ENCODE measurements at places on chromosomes 1 and 21. TPM values are rescaled to one million over a fixed set of nuclear protein-coding genes. Genes with fewer than 3 reads are reported as not detected.

DNA sequence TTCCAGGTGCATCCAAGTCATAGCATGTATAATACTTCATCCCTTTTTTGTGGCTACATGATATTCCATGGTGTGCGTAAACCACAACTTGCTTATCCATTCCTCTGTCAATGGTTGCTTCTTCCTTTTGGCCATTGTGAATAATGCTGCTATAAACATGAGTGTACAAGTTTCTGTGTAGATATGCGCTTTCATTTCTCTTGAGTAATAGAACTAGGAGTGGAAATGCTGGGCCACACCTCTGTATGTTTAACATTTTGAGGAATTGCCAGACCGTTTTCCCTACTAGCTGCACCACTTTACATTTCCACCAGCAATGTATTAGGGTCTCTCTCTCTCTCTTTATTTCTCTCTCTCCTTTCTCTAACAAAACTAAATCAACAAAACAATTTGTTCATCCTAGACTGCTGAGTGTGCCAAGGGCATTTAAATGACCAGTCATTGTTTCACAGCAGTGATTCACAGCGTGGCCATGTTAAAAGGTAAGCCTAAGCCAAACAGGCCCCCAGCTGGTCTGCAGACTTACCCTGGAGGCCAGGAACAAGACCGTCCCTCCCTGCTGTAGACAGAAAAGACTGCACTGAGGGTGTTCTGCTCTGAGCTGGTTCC, 53.2 kb upstream of the LYST start:
- peak; percentile 70 for ATAC-seq

DNA sequence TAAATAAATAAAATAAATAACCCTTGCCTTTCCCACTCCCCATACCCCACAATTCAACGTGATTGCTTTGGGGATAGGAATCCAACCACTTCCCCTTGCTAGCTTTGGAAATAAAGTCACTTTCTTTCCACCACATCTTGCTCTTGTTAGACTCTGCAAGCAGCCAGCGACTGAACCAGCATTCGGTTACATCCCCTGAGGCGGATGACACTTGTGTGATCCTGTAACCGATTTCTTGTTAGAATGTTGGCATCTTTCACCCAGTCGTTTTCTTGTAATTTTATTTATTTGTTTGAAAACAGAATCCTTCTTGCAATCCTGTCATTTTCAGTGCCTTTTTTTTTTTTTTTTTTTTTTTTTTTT, 1.6 kb upstream of the IFNGR2 start:
- ATAC-seq = no peak

DNA sequence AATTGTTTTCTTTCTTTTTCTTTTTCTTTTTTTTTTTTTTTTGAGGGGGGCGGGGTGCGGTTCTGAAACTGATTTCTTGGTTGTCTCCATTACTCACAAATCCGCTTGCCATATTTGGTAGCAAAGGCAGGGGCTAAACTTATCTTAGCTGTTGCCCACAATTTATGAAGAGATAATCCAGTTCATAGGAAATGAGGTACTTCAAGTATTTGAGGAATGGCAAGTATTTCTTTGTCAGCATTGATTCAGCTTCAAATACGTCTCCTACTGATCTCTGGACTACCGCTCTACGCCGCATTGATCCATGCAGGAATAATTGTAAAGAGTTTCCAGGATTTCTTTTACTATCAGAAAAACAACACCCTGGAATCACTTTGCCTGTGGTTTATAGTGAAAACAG, 289.2 kb upstream of the DPYD start:
- ATAC-seq = no peak

DNA sequence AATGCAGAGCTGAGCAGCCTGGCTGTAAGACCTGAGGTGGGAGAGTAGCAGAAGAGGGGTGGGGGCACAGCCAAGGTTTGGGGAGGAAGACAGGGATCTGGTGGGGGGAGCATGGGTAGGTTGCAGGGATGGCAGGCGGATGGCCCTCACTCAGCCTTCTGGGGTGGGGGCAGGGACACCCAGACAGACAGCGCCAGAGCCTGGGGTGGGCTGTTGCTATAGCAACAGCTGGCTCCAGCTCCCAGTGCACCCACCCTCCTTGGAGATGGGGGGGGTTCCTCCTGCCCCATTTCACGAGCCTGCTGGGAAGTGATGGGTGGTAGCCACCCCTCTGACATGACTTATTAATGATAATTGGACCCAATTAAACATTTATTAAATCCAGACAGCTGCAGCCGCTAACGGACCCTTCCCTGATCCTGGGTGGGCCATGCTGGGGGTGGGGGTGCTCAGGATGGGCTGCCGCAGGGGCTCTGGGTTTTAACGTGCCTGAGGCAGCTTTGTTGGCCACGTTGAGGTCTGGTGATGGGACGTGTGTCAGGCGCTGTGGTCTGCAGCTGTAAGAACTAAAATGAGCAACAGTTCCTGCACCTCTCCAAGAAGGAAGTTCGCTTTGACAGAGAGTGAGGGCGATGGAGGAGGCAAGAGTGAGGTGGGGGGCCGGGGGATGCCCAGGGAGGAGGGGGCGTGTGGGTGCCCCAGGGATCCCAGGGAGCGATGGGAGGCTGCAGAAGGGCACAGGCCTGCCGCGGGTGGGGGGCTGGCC, 19.4 kb downstream of the AGRN start:
- ATAC-seq = no peak

GRCh38 chr1:45842786-45843185, 39.4 kb downstream of the MAST2 start:
- ATAC-seq = no peak

GPR137B gene
- 12.2 TPM for total RNA-seq

DNA sequence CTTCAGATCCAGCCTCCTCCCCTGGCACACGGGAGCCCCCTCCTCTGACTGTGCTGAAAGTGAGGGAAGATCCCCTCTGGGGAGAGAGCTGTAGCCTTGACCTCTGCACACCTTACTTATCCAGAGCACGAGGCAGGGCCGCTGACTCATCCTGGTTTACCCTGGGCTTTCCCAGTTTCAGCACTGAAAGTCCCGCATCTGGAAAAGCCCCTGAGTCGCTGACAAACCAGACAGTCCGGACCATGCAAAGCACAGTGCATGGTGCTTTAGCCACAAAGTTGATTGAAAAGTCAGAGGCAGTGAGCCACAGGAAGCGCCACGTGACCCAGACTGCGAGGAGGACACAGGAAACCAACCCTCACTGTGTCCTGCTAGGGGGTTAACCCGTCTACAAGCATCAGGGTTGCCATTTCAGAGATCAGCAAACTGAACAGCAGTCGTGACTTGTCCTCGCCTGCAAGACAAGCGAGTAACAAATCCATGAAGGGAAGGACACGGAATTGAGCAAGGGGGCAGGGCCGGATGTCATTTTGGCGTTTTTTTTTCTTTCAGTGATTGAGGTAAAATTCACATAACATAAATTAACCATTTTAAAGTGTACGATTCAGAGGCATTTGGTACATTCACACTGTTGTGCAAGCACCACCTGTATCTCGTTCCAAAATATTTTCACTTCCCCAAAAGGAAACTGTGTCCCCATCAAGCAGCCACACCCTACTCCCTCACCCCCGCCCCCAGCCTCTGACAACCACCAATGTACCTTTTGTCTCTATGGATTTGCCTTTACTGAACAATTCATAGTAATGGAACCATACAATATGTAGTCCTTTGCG, 19.9 kb upstream of the IFNGR2 start:
- ATAC-seq = peak; percentile 56

DNA sequence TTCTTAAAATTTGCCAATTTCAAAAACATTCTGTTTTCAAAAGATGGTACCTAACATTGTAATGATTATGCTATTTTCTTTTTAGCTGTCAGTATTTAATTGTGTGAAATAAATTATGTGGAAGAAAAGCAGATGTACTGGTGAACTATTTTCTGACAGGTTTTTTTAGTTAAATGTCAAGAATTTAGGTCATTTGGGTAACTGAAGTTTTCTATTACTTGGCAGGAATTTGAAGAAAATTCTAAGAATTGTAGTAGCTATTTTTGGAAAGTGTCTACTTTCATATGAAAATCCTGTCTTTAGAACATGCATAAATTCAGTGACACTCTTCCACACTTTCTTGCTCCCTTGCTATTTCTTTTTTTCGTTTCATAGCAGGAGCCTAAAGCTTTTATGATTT, 28.5 kb upstream of the PTPRC start:
- ATAC-seq = no peak

DNA sequence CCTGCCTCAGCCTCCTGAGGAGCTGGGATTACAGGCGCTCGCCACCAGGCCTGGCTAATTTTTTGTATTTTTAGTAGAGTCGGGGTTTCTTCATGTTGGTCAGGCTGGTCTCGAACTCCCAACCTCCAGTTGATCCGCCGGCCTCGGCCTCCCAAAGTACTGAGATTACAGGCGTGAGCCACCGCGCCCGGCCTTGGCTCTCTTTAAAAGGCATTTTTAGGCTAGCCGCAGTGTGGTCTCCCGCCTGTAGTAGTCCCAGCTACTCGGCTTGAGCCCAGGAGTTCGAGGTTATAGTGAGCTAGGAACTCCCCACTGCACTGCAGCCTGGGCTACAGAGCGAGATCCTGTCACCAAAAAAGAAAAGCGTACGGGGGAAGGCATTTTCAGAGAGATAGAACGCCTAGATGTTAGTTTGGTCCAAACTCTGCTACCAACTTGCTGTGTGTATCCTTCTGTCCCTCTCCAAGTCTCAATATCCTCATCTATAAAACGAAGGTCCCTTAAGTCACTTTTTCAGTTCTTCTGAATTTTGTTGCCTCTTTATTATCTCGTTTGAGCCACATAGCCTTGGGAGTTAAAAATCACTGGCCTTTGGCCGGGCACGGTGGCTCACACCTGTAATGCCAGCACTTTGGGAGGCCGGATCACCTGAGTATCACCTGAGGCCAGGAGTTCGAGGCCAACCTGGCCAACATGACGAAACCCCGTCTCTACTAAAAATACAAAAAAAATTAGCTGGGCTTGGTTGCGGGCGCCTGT, 734 bp downstream of the MED18 start:
- peak; percentile 31 for ATAC-seq

IQGAP3 gene
- 11.6 TPM for total RNA-seq

LCE2B gene
- not detected for total RNA-seq

- ATAC-seq = no peak
Measured at GRCh38 chr1:15368888-15369287, 40.8 kb upstream of the EFHD2 start.

DNA sequence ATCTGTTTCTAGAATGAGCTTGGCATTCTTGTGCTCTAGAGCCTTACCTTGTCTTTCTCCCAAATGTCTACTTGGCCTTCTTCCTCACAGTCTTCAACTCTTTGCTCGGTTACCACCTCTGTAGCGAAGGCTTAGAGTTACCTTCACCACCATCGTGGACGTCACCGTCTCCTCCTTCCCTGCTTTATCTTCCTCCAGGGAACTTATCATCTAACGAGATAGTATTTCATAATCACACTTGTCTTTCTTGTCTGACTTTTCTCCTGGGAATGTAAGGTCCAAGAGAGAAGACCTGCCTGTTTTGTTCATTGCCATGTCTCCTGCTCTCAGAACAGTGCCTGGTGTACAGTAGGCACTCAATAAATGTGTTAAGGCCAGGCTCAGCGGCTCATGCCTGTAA, 115.6 kb downstream of the GREM2 start:
- no peak for ATAC-seq

DNA sequence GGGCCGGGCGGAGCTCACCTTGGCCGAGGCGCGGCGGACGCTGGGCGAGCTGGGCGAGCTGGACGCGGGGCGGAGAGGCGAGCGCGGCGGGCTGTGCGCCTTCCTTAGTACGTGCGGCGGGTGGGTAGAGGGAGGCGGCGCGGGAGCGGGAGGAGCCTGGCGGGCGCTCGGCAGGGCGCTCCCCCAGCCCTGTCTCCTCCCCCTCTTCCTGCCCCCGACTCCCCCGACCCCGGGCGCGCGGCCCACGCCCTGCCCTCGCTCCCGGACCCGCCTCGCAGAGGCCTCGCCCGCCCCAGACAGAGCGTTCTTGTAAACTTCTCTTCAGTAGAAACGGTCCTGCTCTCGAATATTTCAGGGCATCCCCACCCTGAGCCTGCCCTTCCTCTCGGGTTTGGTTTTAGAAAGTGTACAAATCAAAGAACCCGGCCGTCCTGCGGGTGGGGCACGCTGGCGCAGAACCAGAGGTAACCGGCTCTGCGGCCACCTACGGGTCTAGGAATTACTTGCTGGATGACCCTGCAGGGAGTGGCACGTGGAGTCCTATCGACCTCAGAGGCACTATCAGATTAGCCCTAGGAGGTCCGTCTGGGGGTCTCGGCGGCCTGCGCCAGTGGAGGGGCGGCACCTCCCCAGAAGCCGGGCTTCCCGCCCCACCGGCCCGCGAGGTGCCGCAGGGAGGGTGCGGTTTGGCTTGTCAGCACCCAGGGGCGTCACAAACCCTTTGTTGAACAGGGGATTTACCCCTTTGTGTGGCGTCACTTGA, at the start of gene S100A10:
Gene S100A10, minus strand, starts transcription at position 126 of the 763 bp plus-strand sequence. CDS start 7,629 bp downstream, outside the sequence.
- peak; percentile 31 for ATAC-seq

- ATAC-seq = peak; percentile 93
Measured at GRCh38 chr1:242523719-242524570, 552 bp downstream of the PLD5 start.

ARHGAP29 gene
- total RNA-seq = 4.9 TPM

GRCh38 chr1:177181280-177181630, 10.5 kb downstream of the BRINP2 start:
- ATAC-seq = peak; percentile 61

GRCh38 chr1:38476111-38476849, 383.3 kb downstream of the RRAGC start:
- peak; percentile 59 for ATAC-seq

KCNJ9 gene
- 7.0 TPM for total RNA-seq

- no peak for ATAC-seq
Measured at GRCh38 chr21:14550135-14550534, 4.0 kb upstream of the SAMSN1 start.

TDRKH gene
- 12.9 TPM for total RNA-seq

PRKAA2 gene
- 8.3 TPM for total RNA-seq

DNA sequence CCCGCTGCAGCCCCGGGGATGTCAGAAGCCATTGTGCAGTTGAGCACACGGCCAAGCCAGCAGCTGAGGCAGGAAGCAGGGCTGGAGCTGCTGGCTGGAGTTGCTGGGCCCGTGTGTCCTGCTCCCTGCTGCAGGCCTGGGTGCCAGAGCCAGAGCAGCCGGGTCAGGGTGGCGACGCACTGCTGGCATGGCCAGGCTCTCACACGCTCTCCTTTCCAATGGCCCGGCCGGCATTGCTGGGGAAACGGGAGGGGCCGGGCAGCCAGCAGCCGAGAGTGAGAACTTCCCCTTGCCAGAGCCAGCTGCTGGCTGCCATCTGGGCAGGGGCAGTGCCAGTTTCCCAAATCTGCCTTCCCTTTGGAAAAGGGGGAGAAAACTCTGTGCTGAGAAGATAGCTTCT, 82.4 kb upstream of the PROX1 start:
- no peak for ATAC-seq

DNA sequence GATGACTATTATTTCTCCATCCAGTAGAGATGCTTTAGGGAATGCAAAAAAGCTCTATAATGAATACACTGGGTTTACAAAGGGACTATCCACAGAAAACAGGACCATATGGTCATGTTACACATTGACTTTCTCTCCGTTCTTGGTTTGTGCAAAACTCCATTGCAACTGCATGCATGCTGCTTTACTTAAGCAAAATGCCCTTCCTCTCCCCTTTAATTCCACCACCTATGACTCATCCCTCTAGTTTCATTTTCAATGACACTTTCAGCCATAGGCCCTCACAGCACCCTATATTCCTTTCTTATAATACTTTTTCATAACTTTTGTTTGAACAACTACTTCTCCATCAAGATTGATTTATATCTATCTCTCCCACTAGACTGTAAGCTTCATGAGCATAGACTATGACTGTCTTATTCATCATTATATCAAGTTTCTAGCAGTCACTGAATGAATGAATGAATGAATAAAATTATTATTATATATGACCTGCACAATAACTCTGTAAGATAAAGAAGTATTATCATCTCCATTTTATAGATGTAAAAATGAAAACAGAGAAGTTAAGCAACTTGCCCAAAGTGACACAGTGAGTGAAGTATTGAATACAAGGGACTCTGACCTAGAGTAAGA, 248.9 kb downstream of the PLPP3 start:
- ATAC-seq = no peak

GRCh38 chr21:34080710-34081109, 7.3 kb downstream of the MRPS6 start:
- ATAC-seq = no peak
